Ascending aorta (tissue), 2 donors: ENCODE measurements at places on chromosomes 6 and 20. TPM values are rescaled to one million over a fixed set of nuclear protein-coding genes. Genes with fewer than 3 reads are reported as not detected.

Gene CDYL
- total RNA-seq, result 73.7 TPM

Gene OR2J3
- total RNA-seq, result not detected

Gene VGLL2
- not detected for total RNA-seq

Gene TDP2
- total RNA-seq, result 5.6 TPM

Gene TUBB2B
- total RNA-seq, result not detected

Gene DSP
- 7.2 TPM for total RNA-seq

DNA sequence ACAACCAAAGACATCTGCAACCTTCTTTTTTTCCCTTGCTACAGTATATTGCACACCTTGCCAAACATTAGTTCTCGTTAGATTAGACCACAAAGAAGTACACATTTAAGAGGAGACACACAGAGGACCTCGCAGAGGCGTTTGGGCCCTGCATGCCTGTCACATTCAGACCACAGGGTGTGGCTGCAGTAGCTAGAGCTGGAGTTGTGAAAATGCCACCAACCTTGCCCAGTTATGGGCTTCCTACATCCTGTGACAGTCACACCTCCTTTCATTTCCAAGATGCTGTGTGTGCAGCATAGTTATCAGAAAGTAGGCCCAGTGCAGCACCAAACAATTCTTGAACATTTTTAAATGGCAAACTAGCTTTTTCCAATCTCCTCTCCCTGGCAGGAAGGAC, 2.4 kb downstream of the SYNE1 start:
- no peak for DNase-seq

DNA sequence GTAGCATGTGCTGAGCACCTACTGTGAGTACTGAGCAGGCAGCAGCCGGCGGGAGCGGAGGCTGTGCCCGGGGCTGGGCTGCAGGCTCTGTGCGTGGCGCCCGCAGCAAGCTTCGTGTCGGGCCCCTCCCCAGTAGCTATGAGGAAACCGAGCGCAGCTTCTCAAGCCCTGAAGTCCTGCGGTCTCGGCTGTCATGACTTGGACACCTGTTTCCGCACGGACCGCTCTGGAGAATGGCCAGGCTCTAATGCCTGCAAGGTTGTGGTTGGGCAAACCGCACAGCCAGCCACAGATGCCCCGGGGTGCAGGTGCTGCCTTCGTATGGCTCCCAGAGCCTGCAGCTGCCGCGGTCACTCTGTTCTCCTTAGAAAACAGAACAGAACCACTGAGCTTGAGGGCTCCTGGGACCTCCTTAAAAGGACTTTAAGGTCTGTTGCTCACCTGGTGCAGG, 33.7 kb downstream of the PYGB start:
- DNase-seq, result peak; percentile 53

DNA sequence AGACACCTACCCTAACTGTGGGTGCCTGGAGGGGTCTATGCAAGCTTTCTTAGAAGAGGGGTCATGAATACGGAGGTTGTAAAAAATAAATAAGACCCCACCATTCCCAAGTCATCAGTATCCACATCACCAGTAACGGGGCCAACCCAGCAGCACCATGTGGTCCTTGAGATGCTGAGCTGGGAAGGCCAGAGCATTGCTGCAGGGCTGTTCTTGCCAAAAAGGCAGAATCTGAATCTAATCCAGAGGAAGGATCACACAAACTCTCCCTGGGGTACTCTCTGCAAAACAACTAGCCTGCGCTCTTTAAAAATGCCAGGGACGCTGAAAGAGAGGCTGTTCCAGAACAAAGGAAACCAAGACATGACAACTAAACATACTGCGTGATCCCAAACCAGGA, 43.2 kb downstream of the SSR1 start:
- DNase-seq, result no peak

DNA sequence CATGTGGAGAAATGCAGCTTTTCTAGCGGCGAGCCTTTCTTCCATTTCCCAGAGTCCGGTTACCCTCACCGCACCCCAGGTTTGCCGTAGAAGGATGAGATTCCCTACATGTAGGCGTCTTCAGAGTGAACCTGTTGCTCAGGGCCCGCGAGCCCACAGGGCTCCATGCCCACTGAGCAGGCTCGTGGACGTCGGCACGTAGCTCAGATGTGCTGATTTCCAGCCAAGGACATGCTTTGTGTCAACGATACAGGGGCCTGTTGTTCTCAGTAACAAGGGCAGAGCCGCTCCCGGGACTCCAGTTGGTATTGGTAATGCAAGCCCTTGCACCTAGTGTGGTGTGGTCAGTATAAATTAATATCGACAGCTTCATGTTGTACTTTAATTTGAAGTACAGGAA, 159.6 kb downstream of the MTHFD1L start:
- DNase-seq, result no peak

GRCh38 chr6:28357036-28357435, 7.3 kb downstream of the ZKSCAN3 start:
- DNase-seq, result no peak

- no peak for DNase-seq
These were observed 9.0 kb upstream of the MRGBP start for GRCh38 chr20:62787321-62787720.

DNA sequence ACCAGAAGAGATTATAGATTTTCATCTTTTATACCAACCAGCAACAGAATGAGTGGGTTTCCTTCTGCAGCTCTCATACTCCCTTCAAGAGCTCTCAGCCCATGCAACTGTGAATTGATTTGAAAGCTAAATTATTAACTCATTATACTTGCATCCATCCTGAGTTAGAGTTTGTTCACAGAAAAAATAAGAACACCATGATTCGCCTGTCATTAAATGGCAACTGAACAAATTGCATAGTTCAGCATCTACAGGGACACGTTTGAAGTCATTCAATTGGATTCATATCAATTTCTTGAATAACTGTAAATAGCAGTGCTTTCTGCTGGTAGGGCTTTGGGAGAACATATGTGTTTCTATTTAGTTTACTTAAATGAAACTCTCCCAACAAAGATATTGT, 65.7 kb downstream of the NKAIN2 start:
- no peak for DNase-seq

GRCh38 chr6:7053125-7053774, 54.5 kb upstream of the RREB1 start:
- no peak for DNase-seq

DNA sequence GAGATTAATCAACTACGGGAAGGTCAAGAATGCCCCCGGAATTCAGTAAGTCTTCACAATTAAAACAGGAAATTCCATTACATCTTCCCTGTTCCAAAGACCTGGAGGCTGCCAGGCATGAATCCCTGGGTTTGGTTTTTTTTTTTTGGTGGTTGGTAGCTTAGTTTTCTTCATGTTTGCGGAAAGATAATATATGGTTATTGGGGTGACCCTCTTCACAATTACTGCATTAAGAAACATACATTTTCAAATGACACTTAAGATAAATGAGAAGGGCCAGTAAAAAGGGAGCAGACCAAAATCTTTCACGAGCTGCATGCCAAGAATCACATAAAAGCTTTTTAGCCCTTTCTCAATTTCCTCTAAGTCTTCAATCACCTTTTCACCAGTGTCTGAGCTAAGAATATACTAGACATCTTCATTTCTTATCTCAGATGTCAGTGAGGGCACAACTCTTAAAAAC, 64.0 kb downstream of the KIF13A start:
- DNase-seq, result no peak

- no peak for DNase-seq
These were observed 89.4 kb downstream of the TBXT start for GRCh38 chr6:166078294-166078693.

GRCh38 chr6:122389704-122390372, 9.6 kb upstream of the HSF2 start:
- no peak for DNase-seq

DNA sequence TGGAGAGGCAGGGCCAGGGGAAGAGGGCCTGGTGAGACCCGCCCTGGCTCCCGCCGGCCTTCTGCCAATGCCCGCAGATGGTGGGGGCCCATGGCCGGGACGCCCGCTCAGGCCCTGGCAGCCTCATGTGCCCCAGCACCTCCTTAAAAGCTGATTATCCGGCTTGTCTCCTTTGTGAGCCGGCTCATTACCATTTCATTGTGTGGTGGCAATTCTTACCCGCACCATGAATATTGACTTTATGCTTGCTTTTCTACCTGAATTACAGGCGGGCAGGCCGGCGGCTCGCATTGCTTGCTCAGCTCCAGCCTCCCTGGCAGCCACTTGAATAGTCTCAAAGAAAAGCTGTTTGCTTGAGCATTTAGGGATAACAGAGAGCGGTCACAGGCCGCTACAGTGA, 120.0 kb upstream of the JAG1 start:
- DNase-seq, result no peak

DNA sequence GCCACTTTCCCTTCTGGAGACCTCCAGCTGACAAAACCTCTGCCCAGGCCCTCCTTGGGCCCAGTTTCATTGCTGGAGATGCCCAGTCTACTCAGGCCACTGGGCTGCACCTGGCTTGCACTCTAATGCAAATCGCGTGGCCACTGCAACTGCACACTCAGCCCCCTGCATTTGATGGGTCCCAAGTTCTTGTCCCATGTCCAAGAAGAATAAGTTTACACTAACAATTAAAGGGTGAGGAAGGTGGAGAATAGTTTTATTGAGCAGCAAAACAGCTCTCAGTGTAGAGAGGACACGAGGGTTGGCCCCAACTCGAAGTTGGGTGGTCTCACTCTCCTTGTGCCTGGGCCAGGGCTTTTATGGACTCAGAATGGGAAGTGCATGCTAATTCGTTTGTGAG, 31.9 kb upstream of the THEMIS start:
- no peak for DNase-seq

DNA sequence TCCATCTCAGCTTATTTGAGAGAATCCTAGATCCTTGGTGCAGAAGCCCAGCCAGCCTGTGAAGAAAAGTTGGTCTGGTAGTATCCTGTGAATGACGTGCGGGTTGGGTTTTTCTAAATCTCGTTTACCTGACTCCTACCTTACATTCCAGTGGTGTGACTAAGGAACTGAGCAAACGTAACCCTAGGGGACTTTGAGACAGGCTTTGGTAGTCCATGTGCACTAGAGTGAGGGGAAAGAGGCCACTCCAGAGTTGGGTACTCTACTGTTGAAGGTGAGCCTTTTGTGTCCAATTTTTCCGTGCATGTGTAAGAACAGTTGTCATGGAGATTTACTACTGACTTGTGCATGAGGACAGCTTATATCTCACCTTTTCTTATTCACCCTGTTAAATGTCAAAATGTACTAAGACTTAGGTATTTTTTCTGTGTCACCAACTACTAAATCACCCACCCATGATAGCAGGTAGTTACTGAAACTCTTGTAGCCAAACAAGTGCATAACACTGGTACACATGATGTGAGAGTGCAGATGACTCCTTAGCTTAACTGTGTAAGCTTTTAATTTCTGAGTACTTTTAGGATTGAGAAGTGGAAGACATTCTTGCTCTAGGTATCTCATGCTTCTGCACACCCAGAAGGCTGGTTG, 26.3 kb upstream of the PLCG1 start:
- no peak for DNase-seq

- DNase-seq, result no peak
These were observed 22.5 kb upstream of the SGK1 start for GRCh38 chr6:134340179-134340975.

GRCh38 chr6:118296129-118296901, 251.8 kb upstream of the PLN start:
- peak; percentile 78 for DNase-seq

GRCh38 chr6:134896910-134897309, 53.0 kb downstream of the ALDH8A1 start:
- no peak for DNase-seq

- peak; percentile 45 for DNase-seq
These were observed 41.3 kb downstream of the PCNA start for GRCh38 chr20:5078399-5078958.

DNA sequence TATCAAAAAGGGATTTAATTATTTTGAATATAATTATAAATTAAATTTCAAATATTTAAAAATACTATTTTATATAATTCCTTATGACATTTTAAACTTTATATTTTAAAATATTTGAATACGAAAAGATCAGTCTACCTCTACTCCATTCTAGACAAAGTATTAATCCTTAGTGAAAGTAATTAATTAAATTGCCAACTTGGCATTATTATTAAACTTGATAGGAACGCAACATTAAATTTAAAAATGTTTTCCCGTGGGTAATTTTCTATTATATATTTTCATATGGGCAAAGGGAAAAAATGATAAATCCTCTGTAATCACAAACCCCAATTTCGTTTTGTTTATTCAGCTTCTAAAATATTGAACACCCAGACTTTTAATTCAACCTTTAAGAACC, 8.4 kb upstream of the FHL5 start:
- no peak for DNase-seq

DNA sequence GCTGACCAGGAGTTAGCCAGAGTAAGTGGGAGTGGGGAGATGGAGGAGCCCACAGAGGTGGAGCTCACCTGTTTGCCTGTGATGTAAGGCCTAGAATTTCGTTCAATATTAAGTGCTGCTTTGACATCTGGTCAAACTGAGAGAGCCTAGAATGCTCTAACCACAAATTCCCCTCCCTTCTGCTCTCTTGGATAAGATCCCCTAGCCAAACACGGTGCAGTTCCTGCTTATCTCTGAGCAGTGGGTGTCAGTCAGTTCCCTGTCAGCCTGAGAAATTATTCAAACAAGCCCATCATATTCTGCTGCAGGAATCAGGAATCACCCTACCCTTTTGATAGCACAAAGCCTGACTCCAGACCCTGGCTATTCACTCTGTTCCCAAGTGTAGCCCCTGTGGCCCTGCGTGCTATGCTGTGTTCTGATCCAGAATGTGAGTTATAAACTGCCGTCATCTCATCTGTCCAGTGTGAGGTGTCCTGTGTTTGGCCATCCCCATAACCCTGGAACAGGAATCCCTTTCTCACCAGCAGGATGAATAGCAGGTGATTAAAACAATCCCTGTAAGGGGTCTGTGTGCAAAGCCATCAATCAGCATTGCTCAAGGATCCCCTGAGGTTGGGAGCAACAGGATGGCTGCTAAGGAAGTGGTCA, 31.8 kb upstream of the ZNF133 start:
- no peak for DNase-seq

- DNase-seq, result no peak
These were observed 137.9 kb upstream of the NEDD9 start for GRCh38 chr6:11370191-11371018.

DNA sequence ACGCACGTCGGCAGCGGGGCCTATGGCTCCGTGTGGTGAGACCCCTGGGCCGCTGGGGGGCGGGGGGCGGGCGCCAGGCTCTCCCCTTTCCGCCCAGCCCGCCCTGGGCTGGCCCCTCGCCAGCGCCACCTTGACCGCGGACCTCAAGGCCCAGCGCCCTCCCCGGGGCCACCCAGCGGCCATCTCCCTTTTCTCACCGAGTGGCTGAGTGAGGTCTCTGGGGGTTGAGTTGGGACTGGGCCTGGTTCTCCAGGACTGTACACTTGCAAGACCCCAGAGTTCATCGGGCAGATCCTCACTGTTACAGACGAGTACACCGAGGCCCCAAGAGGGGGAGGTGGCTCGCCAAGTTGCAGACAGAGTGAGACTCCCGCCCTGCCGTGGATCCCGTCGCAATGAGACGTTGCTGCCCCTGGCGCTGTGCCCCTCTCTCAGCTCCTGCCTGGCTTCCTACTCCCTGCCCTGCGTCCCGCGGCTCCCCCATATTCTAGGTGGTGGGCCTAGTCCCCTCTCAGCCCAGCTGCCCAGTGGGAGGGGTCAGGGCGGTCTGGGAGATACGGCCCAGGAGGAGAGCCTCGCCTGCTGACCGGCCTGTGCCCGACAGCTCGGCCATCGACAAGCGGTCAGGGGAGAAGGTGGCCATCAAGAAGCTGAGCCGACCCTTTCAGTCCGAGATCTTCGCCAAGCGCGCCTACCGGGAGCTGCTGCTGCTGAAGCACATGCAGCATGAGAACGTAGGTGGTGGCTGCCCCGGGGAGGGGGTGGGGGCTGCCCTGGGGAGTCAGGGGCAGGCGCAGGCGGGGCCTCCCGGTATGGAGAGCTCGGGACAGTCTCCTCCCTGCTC, 576 bp downstream of the MAPK13 start:
- DNase-seq, result no peak
